Caudate nucleus (tissue), 63 donors: ENCODE measurements at places on chromosomes 6 and 20.

GRCh38 chr20:15555913-15556312 is 1017.3 kb downstream of the KIF16B start:
- no peak for DNase-seq

DNA sequence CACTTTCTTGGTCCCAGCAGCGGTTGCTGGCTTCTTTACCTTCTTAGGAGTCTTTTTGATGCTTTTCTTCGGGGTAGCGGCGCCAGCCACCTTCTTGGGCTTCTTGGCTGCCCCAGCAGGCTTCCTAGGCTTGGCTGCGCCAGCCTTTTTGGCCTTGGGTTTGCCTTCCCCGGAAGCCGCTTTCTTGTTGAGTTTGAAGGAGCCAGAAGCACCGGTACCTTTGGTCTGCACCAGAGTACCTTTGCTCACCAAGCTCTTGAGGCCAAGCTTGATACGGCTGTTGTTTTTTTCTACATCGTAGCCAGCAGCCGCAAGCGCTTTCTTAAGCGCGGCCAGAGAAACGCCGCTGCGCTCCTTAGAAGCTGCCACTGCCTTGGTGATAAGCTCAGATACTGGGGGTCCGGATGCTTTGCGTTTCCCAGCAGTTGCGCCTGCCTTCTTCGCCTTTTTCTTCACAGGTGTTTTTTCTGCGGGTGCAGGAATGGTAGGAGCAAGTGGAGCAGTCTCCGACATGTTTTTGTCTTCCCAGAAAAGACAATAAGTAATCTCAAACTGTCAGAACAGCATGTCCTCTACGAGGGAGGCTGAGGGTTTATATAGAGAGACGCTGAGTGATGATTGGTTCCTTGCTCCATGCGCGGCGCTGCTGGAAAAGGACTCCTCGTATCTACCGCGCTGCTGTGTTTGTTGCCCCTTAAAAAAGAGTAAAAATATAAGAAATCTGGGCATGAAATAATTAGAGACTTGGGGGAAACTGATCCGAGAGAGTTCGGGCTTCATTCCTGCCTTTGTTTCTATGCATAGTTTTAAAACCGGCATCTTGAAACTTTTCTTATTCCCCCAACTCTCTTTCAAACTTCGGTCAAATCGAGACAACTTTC is 130.3 kb upstream of the BTN3A2 start:
- DNase-seq: no peak

DNA sequence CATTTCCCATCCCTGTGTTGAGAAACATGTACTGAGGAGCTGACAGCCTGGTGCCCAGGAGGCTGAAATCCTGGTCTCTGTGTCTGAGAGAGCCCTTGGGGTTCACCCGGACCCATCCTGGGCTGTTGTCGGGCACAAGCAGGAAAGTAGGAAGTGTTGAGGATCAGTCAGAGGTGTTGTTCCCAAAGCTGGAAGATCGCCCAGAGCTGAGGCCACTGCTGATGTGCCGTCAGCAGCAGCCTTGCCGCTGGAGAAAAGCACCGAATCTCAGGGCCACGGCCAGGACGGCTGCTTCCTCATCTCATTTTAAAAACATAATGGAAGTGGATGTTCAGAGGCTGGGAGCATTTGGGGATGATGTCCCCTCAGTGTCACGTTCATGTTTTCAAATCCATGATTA is 218.5 kb downstream of the UST start:
- DNase-seq: no peak

DNA sequence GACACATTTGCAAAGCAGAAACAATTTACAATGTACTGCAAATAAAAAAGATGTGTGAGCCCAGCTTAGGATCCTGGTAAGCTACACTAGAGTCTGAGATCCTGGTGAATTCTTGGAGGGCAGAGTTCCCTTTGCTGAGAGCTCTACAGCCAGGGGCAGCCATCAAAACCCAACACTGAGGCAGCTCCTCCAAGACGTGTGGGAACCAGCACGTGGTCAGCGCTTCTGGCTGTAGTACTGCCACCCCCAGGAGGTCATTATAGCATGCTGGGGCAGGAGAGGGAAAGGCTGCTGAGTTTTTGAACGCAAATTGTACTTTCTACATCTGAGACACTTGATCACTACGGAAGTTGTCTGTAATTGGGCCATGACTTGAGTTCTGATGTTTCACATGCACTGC is 131.5 kb downstream of the INSM1 start:
- no peak for DNase-seq

DNA sequence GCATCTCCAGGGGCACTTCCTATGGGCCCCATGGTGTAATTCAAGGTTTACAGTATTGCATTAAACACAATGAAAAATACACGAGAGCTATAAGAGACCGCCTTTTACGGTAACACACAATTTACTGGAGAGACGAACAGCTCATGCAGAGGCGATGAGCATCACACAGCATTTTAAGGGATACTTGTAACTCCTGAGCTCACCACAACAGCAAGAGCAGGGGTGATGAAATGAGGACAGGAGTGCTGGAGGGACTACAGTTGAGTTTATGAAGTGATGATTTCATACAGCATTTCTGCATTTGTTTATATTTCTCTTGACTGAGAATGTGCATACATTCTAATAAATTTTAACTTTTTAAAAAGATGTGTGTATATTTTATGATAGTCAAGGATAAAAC is 113.9 kb downstream of the WDR27 start:
- DNase-seq: no peak

GRCh38 chr20:15072316-15072715 is 734.9 kb upstream of the FLRT3 start:
- no peak for DNase-seq

DNA sequence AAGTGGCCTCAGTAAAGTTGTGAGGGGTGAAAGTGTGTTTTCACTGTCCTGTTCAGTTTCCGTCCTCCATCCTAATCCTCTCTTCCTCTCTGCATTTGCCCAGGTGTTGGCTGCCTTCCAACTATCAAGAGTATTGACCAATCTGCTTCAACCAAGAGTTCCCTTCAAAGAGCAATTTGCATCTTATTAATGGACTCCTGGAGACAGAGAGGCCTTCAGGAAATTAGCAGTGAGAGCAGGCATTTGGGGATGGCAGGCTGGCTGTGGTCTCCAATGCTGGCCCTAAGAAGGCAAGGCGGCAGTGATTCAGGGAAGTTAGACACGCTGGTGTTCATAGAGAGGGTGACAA is 77.2 kb downstream of the GPR6 start:
- DNase-seq: no peak

DNA sequence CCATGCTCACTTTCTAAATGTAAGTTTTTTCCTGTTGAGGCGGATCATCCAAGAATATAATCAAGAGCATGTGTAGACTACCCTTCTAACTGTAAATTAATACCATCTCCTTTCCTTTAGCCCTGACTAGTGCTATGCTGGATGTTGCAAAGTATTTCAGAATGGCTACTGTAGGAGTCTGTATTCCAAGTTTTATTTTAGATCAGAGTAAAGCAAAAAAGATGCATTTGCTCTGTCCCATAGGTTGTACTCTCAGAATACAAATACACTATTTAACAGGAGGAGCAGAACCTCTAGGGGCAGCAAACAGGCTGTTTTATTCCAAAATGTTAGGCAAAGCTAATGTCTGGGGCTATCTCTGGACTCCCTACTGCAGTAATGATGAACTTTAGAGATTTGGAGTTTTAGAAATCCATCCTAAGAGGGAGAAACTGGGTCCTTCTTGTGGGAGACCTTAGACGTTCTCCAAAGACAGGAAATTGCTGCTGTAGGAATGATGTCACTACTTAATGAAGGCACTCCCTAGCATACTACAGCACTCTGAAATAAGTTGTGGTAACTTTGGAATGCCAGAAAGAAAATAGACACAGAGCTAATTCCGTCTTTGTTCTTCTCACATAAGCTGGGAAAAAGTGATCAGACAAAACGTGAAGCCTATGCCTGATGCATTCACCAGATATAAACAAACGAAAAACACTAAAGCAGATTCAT is 392.4 kb upstream of the HS3ST5 start:
- DNase-seq: no peak

DNA sequence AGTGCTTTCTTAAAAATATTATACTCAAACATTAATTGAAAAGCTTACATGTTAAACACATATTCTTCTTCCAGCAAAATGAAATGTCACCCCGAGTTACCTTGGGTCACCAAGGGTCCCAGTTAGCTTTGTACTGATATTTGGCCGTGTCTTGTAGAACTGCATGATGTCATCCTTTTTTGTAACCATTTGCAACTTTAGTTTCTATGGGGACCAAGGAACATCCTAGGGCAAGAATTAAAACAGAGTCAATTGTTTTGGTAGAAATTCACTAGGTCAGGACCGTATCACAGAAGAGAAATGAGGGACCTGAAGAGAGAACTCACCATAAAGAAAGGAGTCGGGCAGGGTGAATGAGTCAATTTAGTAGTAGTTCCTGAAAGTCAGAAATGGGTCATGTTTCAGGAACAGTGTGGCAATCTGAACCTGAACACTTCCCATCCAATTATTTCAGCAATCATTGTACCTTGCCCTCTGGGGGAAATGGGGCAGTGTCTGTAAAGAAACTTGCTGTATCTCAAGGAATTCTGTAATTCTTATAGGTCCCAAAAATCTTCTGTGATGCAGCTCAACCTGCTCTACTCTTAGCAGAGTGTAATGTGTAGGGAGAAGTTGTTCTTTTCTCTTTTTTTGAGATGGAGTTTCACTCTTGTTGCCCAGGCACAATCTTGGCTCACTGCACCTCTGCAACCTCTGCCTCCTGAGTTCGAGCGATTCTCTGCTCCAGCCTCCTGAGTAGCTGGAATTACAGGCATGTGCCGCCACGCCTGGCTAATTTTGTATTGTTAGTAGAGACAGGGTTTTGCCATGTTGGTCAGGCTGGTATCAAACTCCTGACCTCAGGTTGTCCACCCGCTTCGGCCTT is 5.3 kb upstream of the AKAP7 start:
- no peak for DNase-seq

DNA sequence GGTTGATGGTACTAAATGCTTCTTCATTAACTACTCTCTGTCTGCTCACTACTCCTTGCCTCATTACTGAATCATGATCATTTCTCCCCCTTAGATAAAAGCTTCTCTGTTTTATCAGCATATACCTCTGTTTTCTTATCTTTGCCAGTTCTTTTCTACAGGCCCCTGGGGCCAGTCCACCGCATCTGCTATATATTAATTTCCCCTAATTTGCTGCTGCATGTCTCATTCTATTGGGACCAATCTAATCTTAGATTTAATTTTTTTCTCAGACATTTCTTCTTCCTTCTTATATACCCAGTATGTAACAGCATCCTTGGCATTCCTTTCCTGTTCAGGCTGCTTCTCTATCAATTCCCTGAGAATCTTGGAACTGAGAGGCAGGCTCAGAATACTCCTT is 51.2 kb downstream of the GRIK2 start:
- no peak for DNase-seq

DNA sequence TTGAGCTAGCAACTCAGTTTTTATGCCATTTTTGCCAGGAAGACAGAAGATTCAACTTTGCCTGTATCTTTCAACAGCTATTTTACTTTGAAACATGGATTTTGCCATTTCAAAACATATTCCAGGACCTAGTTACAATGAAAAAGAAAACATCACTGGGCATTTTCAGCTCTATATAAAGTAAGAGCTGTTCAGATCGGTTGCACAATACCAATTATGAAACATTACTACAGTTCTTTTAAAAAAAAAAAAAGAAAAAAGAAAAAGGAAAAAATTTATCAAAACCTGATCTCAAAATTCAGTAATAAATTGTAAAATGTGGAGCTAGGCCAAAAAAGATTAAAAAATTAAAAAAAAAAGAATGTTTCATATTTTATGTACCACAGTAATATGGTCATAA is 15.6 kb downstream of the BCLAF1 start:
- DNase-seq: no peak

DNA sequence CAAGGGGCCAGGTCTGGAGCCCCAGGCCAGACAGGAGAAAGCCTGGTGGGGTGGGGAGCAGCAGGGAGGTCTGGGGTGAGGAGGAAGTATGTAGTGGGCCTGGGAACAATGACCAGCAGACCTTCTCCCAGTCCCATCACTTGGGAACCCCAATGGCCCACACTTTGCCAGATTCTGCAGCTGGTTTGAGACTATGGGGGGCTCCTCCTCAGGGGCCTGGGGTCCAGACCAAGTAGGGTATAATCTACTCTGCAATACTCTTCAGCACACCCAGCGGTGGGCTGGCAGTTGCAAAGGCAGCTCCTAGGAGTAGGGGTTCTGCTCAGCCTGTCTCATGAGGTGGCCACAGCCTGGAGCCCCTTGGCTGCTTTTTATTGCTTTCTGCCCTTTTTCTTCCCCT is 52.8 kb downstream of the NPEPL1 start:
- DNase-seq: no peak

- no peak for DNase-seq
These were observed 2.1 kb downstream of the B4GALT5 start for GRCh38 chr20:49711667-49711987.

GRCh38 chr6:3825331-3825831 is 23.8 kb upstream of the FAM50B start:
- DNase-seq: peak; percentile 21

DNA sequence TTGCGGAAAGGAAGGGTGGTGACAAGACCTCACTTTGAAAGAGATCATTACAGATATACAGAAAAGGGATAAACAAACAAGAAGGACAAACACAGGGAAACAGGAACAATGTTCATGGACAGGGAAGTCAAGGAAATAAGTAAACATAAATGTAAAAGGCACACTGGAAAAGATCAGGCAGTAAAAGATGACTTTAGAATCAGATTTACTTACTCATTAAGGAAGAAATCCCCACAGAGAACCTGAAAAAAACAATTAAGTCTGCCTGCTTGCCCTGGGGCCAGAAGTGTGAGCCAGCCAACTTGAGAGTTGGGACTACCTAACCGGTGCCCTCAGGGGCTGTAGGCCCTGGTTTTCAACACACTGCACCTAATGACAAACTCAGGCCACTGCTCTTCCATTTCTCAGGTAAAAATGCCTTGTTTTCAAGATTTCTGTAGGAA is 1.7 kb downstream of the APMAP start:
- no peak for DNase-seq

- no peak for DNase-seq
These were observed 461.1 kb upstream of the SOX4 start for GRCh38 chr6:21132446-21132845.

- DNase-seq: no peak
These were observed 637.6 kb upstream of the CHD6 start for GRCh38 chr20:42255821-42256220.

- DNase-seq: no peak
These were observed 691.3 kb downstream of the EPM2A start for GRCh38 chr6:145043926-145044500.

- no peak for DNase-seq
These were observed 125.4 kb downstream of the FYN start for GRCh38 chr6:111747829-111748228.
